Smooth muscle cell of the brain vasculature (primary cell): ENCODE measurements at places on chromosomes 3 and 15.

DNA sequence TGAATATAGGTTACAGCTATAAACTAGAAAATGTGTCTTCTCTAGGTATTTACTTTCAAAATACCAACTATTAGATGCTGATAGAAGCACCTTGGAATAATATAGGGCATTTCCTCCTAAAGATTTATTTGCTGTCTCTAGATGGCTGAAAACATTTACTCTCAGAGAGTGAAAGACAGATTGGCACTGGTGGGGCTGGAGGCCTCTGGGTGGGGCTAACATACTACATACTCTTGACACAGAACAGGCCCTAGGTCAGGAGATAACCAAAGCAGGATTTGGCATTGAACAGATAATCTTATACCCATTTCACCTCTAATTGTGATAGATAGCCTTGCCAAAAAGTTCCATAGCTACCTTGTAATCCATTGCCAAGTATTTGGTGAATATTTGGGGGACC lies 253.3 kb upstream of the TBC1D5 start:
- DNase-seq, result no peak

DNA sequence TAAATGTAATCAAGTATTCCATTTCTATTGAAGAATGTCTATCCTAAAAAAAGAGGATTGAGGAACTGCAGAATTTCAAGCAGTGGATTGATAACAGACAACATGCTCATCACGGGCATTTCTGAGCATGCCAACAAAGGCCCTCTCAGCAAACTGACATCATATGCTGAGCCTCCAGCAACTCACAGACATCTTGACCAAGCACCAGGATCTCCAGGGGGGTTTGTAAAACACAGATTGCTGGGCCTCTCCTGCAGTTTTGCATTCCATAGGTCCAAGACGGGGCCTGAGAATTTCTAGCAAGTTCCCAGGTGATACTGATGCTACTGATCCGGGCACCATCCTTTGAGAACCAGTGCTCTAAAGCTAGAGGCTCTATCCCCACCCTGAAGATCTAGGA lies 85.0 kb downstream of the FOXP1 start:
- DNase-seq, result no peak

- DNase-seq, result no peak
These were observed 6.4 kb upstream of the REC114 start for GRCh38 chr15:73436613-73437012.

GRCh38 chr15:33846142-33846541 lies 122.2 kb upstream of the CHRM5 start:
- DNase-seq, result no peak

GRCh38 chr15:51244423-51244869 lies 94.0 kb downstream of the CYP19A1 start:
- no peak for DNase-seq

GRCh38 chr3:42032693-42033349 lies 58.3 kb upstream of the TRAK1 start:
- DNase-seq, result peak; percentile 75

DNA sequence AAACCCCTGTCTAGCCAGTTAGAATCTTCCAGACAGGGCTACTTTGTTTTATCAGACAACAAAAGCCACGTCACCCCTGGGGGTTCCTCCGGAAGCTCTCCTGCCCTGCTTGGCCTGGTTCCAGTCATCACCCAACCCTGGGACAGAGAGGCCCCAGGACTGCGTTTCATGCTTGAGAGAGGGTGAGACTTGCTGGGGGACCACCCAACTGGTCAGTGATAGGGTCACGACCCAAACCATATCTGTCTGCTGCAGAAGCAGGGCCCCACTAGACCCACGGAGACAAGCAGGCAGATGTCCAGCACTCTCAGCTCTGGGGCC lies 1.2 kb downstream of the NT5DC2 start:
- no peak for DNase-seq

DNA sequence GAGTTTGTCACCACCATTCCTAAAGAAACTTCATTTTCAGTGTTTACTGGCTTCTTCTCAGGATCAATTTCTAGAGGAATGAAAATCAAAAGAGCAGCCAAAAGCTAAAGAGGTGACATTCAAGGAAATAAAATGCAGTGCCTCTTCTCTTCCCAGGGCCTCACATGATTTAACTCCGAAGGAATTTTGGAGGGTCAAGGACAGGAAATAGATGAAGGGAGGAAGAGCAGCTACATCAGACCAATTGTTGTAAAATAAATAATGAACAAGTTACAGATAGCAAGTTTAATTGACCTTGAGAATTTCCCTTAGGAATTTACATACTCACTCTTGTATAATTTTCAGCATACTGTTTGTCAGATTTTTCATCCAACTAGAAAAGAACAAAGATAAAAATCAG lies 78.1 kb downstream of the LRRFIP2 start:
- DNase-seq, result peak; percentile 15

DNA sequence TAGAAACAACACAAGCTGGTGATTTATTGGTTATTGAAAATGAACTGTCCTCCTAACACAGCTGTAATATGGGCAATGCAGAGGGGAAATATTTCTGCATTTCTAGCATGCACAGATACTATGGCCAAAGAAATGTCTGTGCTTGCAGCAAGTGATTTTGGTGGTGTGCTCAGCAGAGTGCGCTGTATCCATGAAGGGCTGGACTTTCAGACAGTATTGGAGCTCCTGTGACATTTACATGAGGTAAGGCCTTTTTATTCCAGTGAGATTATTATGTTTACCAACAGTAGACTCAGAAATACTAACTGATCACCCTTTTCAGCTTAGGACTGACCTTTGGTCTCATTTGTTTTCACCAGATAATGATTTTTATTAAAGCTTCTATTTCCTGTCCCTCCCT lies 1302.6 kb upstream of the EPHA6 start:
- no peak for DNase-seq

GRCh38 chr15:100733101-100733842 lies 130.9 kb downstream of the ASB7 start:
- DNase-seq, result no peak

- DNase-seq, result no peak
These were observed 128.2 kb upstream of the MEF2A start for GRCh38 chr15:99437315-99438223.

GRCh38 chr15:39181056-39181747 lies 399.7 kb upstream of the THBS1 start:
- no peak for DNase-seq

GRCh38 chr3:138114988-138115971 lies at the start of gene DZIP1L:
Gene DZIP1L (minus strand): TSS chr3:138115608. CDS start chr3:138103971, 11,637 bp downstream.
- no peak for DNase-seq

DNA sequence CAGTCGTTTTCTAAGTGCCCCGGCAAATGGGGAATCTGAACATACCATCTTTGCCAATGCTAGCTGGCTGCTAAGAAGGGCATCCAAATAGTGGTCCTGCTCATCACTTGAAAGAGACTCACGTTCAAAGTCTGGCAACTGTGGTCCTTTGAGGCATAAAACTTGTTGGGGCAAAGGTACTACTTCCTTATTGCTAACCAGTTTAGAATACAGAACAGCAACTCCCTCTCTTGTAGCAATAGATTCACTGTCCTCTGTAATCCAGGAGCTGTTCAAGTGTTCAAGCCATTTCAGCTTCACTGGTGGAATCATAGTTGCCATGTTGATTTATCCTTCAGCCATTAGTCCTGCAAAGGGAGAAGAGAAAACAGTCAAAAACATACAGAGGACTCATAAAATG lies 58.4 kb downstream of the HERC1 start:
- no peak for DNase-seq

- DNase-seq, result no peak
These were observed 11.3 kb downstream of the CAND2 start for GRCh38 chr3:12807601-12808359.

DNA sequence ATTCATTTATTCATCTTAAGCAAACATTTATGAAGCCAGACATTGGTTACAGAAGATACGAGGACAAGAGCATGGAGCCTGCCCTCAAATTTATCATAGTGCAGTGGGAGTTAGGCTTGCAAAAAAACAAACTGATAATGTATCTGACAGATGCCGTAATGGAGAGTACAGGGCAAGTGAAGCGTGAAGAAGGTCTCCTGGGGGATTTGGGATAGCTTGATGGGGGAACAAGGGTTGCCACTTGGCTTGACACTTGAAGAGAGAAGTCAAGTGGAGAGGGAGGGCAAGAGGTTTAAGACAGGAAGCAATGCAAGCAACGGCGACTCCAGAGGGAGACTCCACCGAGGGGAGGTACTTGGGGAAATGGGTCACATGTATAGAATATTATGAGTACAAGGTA lies 129.3 kb downstream of the SSR3 start:
- DNase-seq, result no peak

- DNase-seq, result no peak
These were observed 146.5 kb downstream of the LRRK1 start for GRCh38 chr15:101065570-101066221.

DNA sequence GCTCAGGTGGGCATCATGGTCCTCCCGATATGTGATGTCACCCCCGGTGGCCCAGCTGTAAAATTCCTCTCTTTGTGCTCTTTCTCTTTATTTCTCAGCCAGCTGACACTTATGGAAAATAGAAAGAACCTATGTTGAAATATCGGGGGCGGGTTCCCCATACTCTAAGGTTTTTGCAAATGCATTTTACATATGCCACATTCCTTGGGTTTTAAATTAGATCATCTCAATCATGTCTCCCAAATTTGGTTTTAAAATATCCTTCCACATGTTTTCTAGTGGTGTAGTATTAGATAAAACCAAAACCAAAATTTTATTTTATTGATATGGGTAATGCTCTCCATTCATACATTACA lies 4.4 kb upstream of the TMEM62 start:
- no peak for DNase-seq
